Skeletal muscle cell (primary cell): ENCODE measurements at places on chromosomes 3 and 15.

DNA sequence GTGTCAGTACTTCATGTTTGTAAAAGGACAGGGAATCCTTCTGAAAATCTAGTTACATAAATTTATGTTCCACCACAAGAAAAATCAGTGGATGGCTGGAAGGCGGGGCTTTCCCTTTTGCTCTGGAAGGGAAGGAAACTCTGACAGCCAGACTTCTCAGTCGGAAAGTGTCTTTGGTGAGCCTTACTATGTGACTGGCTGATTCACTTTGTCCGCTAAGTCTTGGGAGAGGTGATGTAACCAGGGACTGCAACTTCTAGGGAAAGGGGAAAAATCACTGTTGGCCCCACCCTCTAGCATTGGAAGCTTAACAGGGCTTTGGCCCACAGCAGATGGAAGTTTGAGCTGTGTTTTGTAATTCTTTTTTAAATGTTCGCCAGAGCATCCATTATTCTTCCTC is 281.4 kb upstream of the CTDSPL start:
- DNase-seq, result no peak

DNA sequence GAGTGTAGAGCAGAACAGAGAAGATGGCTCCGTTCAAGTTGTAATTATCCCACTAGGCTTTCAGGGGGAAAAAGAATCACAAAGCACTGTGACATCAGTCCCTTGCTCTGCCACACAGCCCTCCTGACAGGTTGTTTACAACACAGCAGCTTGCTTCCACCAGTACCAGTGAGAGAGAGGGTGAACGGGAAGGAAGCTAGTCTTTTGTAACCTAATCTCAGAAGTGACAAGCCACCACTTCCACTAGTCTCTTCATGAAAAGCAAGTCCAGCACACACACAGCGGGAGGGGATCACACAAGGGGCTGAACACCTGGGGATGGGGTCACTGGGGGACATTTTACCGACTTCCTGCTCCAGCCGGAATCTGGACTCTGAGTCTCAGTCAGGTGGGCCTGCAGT is 86.3 kb downstream of the FAM81A start:
- no peak for DNase-seq

DNA sequence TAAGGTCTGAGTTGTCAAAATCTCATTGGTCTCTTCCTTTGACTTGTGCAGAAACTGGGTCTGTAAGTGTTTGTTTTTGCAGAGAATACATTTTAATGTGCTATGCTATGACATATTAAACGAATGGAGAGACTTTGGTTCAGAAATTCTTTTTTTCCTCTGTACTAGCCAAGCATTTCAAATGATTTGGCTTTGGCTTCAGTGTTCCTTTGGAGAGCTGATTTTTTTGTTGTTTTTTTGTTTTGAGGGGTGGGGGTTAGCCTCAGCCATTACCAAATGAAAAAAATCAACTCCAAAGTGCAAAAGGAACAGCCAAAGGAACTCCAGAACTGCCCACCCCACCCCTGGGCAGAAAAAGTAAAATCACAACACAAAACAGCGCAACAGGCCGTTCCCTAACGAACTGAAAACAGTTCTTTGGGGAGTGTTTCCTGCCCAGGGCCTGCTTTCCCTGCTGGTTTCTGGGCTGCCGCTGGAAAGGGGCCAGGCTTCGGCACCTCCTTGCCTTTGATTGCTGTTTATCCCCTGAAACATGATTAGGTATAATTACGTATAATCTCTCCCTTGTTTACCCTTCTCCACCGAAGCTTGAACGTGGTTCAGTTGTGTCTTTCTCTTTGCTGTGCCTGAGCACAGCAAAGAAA is 57.6 kb upstream of the NEO1 start:
- no peak for DNase-seq

DNA sequence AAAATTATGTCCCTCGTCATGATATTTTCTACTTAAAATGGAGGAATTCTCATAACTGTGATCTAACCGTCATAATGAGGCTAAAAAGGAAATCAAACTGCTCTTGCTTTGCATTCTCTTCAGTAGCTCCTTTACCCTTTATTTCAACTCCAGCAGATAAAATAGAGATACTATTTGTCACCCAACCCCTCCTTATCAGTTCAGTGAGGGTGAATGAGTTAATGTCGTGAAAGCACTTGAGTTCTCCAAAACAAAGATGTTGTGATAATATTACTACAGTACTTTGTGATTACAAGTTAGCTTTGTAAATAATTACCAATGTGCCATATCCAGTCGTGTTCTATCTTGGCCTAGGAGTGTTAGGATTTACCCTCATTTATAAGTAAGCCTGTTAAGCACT is 63.4 kb upstream of the ANKRD28 start:
- no peak for DNase-seq

- no peak for DNase-seq
Observed at GRCh38 chr3:58839187-58839586, 172.6 kb upstream of the FAM3D start.

DNA sequence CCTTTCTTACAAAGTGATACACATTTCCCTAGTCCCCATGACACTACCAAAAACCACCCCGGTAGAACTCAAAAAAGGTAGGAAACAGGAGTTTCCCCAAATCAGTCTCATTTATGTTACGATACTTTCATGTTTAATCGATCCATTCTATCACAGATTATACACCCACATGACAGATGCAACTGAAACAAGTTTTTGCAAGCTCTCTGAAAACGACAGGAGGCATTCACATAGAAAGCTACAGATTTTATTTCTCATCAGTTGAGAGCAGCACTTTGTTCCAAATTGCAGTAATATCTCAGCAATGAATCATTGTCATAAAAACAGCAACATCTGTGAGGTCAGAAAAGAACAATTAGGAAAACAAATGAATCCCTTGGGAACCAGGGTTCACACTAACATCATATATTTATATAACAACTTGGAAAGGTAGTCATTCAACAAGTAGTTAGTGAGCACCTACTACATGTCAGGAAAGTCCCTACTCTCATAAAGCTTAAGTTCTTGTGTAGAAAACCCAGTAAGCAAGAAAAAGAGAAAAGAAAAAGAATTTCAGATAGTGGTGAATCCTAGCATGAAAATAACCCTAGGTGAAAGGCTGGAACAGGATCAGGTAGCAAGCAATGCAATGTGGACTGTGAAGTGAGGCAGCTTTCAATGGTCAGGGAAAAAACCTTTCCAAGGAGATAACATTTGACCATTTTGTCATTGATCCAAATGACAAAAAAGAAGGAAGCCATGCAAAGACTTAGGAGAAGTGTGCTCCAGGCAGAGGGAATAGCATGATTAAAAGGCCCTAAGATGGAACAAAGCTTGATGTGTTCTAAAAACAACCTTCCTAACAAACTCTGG is 8.3 kb downstream of the PLD1 start:
- peak; percentile 93 for DNase-seq

DNA sequence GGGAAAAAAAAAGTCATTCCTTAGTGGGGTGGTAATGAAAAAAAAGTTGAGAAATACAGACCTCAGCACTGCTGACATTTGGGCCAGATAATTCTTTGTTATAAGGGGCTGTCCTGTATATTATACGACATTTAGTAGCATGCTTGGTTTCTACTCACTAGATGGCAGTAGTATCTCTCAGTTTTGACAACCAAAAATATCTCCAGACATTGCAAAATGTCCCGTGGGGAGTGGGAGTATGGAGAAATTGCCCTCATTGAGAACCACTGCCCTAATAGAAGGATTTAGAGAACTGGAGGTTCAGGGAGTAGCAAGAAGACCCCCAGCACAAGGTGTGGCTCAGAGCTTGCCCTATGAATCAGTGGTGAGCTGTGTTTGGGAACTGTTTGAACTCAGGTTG is 28.6 kb upstream of the TEX264 start:
- no peak for DNase-seq

DNA sequence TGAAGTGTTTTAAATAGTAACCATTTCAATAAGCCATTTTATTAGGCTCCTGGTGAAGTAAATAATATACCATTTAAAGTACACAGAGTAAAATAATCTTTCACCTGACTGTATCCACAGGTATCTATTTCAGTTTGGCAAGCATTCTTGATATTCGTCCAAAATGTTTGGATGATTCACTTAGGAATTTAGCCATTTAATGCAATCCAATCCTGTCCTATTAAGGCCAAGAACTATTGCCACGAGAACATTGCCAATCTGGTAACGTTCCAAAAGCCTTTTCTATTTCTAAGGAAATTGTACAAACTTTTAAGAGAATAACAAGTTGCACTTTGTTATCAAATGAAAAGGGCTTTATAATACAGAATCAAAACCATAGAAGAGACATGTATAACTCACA is 209.8 kb upstream of the THRB start:
- DNase-seq, result no peak

DNA sequence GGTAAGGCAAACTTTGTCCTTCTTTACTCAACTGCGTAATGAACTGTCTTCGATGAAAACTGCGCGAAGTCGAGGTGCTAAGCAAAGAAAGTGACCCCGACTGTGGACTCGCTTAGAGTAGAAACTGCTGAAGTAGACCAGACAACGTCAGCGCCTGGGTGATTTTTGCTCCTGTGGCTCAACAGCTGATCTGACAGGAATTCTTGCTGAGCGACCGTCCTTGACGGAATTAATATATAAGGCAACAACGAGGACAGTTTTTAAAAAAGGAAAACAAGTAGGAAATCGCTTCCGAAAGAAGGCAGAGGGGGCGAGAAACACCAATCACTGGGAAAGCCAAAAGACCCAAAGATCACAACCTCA is 541 bp downstream of the RPS27L start:
- DNase-seq, result no peak

DNA sequence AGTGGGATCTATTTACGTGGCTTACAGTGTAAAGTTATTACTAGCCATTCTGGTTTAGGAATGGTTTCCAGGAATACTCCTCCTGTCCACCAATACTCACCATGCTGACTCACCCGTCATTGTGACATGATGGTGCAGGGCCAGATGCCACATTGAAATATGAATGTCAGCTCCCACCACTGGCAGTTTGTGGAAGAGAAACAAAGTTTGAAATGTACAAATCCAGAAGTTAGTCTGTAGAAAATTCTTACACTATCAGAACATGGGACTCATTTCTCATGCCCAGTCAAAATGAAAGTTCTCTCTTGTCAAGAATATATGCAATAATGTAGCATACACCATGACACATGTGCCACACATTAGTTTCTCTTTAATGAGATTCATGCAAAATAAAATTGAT is 14.4 kb upstream of the TSPAN3 start:
- no peak for DNase-seq

GRCh38 chr3:156216852-156217251 is 96.5 kb downstream of the KCNAB1 start:
- no peak for DNase-seq

DNA sequence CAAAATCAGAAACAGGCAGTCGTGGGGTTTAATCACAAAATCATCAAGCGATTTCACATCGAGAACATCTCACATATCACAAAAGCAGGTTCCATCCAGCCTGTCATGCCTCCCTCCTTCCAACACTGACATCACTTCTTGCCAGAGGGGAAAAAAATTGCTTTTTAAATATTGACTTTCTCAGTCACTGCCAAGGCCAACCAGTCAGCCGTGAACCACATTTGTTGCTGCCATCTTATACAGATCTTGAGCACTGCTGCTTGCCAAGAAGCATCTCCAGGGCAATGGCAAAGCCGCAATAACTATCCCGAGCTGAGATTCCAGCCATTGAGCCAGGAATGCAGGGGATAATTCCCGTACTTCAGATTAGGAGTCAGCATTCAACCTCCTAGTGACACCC is 174.6 kb downstream of the ANXA2 start:
- no peak for DNase-seq

GRCh38 chr3:102230057-102230456 is 204.8 kb upstream of the ZPLD1 start:
- no peak for DNase-seq

DNA sequence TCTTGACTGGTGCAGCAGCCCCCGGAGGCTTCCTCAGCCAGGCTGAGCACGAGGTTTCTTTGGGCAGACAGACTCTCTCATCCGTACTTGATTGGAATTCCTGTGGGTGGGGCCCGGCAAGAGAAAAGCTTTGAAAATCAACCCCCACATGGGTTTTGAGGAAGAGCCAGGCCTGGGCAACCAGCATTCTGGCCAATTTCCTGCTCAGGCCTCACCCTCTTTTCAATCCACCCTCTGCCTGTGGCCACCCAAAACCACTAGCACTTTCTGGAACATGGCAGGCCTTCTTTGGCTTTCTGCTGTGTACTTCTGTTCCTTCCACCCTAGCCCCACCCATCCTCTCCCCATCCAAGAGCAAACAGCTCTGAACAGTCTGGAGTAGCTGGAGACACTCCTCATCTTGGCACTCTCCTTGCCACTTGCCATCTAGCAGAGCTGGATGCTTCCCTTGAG is 5.9 kb downstream of the MYO5C start:
- no peak for DNase-seq

DNA sequence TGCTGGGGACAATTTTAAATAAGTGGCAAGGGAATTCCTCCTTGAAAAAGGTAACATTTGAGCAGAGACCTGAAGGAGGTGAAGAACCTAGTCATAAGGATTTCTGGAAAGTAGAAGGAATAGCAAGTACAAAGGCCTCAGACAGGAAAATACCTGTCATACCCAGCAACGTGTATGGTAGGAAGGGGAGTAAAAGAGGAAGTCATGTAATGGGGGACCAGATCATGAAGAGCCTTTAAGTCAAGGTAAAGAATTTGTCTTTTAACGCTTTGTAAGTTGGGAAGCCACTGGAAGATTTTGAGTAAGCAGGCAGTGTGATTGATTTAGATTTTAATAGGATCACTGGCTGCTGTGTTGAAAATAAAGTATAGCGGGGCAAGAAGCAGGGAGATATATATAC is 43.4 kb upstream of the FAH start:
- no peak for DNase-seq

DNA sequence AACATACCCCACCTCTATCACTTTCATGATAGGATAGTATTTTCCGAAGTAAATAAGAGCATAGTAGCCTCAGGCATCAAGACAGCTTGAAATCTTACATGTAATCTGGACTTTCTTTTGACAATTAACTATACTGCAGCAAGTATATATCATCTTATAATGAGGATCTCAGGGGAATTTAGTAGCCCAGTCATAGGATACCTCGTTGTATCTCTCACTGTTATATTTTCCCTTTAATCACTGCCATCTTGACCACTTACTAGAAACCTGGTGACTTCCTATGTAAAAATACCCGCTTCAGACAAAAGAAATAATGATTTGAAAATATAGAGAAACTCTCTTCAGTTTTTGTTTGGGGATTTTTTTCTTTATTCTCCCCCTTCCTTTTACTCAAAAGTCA is 88.2 kb downstream of the SERPINI1 start:
- no peak for DNase-seq

DNA sequence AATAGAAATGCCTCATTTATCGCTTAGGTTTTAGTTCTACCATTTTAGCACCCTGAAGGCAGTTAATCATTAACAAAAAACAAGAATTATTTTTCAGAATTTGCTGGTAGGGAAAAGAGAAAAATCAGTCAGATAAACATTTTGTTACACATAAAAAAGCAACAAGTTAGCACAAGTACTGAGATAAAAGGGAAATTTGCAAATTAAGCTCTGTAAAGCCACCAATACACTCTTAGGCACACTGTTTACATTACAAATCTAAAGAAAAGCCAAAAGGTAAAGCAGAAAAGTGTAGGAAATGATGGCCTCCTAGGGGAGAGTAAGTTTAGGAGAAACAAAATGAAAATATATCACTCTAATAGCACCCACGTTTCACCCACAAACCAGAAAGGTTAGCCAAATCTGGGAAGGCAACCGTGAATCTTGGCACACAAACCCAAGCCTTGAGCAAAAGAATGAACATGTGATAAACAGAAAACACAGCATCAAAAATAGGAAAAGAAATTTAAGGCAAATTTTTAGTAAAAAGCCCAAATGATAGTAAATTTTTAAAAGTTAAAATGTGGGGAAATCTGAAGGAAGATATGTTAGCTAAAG is 1.6 kb upstream of the SATB1 start:
- no peak for DNase-seq

GRCh38 chr3:160831401-160831800 is 75.4 kb downstream of the PPM1L start:
- DNase-seq, result no peak
